ENCODE measurements at places on chromosomes 3 and 15.

- DNase-seq = no peak
Measured at GRCh38 chr15:73900095-73900712, 26.1 kb upstream of the LOXL1 start.

GRCh38 chr3:191944835-191945234 is 483.9 kb downstream of the PYDC2 start:
- no peak for DNase-seq

DNA sequence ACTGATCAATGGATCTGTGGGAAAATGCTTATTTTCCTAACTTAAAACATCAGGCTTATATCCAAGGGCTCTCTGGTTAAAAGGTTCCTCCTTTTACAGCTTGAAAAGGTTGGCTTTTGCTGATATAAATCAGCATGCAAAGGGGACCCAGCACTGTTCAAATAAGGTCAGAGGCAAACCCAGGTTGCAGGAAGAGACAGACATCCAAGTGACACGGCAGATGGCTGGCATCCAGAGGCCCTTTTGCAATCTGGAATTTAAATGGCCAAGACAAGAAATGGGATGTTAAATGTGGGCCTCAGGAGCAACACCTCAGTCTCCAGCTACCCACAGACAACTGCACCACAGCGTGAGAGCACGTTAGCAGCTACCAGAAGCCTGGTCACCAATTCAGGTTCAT is 6.3 kb downstream of the SH3BP5 start:
- no peak for DNase-seq

DNA sequence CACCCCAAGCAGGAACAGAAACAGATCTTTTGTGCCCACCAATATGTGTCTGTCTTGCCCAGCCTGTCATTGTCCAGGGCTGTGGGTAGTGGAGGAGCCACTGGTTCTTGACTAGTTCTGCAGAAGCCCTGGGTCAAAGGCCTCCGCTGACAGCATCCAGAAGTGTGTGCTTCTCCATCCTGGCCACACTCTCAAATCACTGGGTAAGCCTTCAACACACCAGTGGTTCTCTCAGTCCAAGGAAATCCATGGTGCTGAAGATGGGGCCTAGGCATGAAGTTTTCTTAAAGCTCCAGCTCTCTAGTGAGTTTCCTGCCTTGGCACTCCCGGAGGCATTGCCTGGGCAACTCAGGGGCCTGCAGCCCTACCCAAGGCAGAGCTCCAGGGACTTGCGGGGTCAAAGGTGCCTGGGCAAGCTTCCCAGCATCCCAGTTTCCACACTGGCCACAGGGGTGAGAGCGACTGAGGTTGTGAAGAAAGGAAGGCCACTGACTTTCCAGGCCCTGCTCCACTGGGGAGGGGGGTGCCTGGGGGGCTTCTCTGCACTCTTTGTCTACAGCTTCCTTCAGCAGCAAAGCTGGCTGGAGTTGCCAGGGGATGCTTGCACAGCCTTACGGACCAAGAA is 37.9 kb upstream of the RPL32 start:
- DNase-seq = no peak

DNA sequence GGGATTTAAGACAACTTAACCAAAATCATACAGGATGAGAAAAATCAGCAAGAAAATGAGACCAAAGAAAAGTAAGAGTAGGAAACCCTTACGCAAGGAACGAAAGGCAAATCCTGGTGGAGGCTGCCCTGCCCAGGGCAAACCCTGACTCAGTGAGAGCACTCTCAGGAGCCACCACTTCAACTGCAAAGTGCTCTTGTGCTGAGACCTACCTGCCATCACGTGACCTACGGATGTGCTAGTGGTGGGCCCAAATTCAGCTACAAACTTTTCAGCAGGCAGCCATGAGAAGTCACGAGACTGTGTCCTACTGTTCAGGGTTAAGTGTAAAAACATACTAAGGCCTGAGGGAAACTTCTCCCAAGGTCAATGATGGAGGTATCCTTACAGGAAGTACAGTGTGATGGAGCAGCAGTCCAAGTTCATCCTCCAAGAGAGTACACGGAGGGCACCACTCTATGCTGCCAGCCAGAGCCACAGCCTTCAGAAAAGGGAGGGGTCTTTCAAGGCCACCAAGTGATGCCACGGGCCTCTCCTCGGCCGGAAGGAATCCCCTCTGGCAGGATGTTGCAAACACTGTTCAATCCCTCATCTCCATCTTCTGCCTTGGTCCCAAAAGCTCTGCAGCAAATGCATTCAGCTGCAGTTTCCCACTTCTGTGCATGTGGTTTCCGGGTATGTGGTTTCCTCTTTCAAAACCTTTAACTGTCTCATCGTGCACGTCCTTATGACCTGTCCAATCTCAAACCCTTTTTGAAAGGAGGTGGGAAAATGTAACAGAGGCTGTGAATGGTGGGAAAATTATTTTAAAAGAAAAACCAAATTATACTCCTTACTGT is 9.5 kb downstream of the CHSY1 start:
- no peak for DNase-seq

GRCh38 chr3:126930936-126931600 is 51.8 kb upstream of the PLXNA1 start:
- no peak for DNase-seq

- DNase-seq = no peak
Measured at GRCh38 chr3:192001218-192001617, 540.3 kb downstream of the PYDC2 start.

DNA sequence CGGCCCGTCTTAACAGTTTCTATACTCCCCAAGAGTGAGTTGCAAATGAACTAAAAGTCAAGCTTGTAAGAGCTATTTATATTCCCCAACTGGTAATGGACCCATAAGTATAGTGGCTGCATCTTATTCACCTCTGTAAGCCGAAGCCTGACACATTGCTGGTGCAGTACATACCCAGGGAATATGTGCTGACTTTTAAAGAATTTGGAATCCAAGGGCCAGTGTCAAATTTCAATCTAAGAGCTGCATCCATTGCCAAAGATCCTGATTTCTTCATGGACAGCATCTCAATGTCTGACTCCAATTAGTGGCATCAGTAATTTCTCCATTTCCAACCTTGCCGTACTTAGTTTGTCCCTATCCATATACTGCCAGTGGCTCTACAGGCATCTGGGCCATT is 42.0 kb downstream of the FRMD4B start:
- no peak for DNase-seq

DNA sequence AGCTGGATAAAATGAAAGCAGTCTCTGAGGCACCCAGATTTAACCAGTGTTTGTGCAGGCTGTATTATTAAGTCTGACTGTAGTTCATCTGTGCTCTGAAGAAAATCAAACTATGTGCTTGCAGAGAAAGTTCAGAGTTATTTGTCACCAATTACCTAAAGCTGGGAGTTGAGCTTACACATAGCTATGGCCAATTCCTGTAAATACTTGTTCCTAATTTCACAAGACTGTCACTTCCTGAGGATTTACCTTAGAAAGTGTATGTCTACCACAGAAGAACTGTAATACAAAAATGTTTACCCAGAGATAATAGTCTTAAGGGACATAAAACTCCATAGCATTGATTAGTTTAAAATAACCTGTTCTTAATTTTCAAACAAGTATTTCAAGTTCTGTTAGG is 628.4 kb upstream of the TGFBR2 start:
- DNase-seq = no peak

- DNase-seq = no peak
Measured at GRCh38 chr3:109644746-109645145, 307.4 kb upstream of the DPPA4 start.

DNA sequence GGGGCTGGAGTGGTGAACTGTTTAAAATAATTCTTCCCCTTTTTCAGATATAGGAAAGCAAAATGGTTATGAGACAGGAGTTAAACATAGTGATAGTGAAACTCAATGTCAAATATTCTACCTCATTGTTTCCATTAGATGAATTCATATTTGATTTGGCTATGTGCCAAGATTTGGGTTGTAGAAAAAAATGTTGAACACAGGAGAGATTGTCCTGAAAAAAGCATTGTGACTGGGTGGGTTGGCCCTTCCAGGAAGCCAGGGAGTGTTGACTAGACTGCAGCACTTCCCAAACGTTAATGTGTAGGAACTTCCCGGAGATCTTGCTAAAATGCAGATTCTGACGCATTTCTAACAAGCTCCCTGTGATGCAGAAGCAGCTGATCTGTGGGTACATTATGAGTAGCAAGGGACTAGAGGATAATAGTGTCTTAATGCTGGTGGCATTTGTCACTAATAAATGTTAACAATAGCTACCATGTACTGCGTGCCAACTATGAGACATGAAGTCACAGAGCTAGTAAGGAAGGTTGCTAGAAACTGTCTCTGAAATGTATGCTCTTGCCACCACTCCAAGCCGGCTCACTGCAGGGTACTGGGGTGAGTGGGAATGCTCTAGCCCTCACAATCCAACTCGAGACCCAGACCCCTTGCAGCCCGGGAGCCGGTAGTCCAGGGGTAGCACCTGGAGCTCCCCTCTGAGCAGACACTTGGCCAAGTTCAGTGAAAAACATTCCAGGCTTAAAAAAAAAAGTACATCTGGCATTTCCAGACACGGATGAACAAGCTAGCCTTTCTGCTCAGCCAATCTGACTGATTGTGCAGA is 120.6 kb downstream of the CD47 start:
- DNase-seq = peak; percentile 63

DNA sequence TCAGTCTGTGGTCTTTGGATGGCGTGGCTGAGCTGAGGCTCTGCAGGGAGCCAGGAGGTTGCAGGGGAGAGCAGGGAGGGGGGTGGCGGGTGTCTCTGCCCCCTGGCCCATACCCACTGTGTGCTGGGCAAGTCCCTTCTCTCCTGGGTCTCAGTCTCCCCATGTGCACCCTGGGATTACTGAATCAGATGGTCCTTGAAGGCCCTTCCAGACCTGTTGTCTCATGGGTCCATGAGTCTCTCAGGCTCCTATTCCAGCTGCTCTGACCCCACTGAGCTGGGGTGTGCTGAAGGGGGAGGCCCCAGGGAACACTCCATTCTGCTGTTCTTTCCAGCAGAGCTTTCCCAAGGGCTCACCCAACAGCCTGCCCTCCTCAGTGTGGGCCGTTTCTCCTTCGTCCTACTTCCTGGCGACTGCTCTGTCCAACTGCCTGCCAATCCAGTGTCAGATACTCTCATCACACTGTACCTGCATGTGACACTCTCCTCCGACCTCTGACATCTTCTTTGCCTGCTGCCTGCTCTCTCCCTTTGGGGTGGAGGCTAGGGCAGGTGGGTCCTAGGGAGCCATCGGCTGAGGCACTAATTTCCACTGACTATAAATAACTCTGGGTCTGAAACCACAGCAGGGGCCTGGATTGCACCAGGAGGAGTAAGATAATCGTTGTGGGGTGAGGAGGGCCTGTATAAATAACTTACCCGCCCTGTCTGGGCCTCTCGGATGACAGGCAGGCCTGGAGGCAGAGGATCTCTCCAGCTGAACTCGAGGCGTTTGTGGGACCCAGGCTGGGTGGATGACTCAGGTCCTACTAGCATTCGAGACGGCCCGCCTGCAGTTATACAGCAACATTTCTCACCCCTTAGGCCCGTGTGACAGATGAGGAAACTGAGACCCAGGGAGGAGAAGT is 67.1 kb downstream of the ATP2B2 start:
- no peak for DNase-seq

- DNase-seq = no peak
Measured at GRCh38 chr3:123586131-123586530, 1.3 kb upstream of the HACD2 start.

GRCh38 chr15:92076541-92076940 is 223.0 kb downstream of the SLCO3A1 start:
- DNase-seq = no peak

DNA sequence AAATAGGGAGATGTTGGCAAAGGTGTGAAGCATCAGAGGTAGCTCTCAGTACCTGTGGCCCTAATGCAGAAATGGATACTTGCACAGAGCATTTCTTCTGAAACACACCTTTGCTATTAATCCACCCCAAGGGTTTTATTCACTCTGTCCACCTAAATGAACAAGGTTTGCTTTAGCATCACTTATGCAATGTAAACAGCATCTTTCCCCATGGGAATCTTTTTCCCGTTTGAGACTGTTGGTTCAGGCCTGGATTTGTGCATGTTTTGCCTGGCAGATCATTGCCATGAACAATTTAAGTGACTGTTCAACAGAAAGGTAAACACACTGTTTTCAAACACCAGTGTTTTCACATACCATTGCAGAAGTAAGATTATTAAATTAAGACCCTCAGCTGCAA is 508.3 kb downstream of the SOX2 start:
- DNase-seq = no peak

DNA sequence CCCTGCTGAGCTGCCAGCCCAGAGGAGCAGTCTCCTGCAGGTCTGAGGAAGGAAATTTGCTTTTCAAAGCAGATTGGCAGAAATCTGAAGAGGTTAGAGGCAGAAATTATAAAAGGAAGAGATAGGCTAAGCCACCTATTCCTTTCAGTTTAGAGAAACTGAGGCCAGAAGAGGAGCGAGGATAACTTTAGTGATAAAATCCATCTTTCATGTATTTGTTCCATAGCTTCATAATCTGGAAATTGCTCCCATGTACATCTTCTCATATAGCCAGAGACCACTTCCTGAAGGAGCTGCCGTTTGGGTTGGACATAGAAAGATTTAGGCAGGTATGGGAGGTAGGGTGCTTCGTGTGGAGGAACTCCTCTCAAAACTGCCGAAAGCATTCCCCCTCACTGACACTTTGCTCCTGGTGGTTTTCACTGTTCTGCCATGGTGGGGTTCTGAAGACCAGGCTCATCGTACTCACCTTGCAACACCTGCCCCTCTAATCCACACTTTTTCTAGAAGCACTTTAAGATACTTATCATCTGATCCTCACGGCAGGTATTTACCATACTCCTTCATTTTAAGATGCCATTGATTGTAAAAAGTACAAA is 670 bp upstream of the ACAP2 start:
- DNase-seq = no peak

- DNase-seq = no peak
Measured at GRCh38 chr15:41323611-41324010, 8.8 kb downstream of the OIP5 start.

DNA sequence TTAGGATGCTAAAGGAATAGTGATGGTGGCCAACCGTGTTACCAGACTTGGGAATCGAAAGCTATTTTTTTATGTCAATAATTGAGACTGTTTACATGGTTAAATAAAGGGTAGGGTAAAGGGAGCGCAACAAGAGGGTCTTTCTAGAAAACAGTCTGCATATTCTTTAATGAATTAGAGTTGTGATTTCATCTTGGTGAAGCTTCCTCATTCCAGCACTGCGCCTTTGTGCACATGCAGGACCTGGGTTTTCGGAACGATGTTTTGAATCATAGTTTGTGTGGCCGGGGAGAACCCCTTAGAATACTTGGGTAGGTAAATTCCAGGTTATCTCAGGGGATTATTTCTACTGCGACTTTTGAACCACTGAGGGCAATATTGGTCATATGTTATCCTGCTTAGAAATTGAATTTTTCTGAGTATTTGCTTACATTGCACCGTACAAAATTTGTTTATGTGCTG is 1.3 kb downstream of the PIK3CA start:
- peak; percentile 7 for DNase-seq

GRCh38 chr3:129829640-129830039 is 63.9 kb downstream of the TMCC1 start:
- peak; percentile 77 for DNase-seq

GRCh38 chr3:55198554-55198953 is 270.7 kb upstream of the LRTM1 start:
- no peak for DNase-seq

- DNase-seq = no peak
Measured at GRCh38 chr15:100877551-100877950, 2.1 kb upstream of the ALDH1A3 start.

GRCh38 chr3:13047296-13048165 is 25.7 kb downstream of the IQSEC1 start:
- no peak for DNase-seq

GRCh38 chr3:156792945-156793344 is 33.2 kb upstream of the LEKR1 start:
- DNase-seq = no peak

- no peak for DNase-seq
Measured at GRCh38 chr3:176075046-176075445, 1122.2 kb downstream of the TBL1XR1 start.
